Caudate nucleus (tissue), 63 donors: ENCODE measurements at places on chromosomes 3 and 15.

GRCh38 chr3:48504051-48504946, at the start of gene SHISA5:
SHISA5 (minus strand) TSS chr3:48504174; CDS start chr3:48504094, 80 bp downstream.
- DNase-seq, result peak; percentile 38

GRCh38 chr3:190444006-190444405, 5.7 kb downstream of the TMEM207 start:
- DNase-seq, result no peak

DNA sequence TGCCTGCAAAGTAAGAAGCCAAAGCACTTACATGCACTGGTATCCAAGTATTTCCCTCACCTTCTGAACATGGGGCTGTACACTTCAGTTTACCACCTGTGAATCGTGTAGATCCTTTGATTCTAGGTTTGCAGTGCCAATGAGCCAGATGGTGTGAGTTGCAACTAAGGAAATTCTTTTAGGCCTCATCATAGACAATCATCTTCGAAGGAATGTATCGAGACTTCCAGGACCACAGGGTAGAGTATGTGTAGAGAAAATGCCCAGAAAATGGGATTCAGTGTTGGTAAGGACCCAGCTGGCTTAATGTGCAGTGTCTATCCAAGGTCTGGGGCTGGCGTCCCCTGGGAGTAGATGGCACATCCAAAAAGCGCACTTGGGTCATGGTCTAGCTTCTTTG, 323.2 kb upstream of the TPM1 start:
- no peak for DNase-seq

DNA sequence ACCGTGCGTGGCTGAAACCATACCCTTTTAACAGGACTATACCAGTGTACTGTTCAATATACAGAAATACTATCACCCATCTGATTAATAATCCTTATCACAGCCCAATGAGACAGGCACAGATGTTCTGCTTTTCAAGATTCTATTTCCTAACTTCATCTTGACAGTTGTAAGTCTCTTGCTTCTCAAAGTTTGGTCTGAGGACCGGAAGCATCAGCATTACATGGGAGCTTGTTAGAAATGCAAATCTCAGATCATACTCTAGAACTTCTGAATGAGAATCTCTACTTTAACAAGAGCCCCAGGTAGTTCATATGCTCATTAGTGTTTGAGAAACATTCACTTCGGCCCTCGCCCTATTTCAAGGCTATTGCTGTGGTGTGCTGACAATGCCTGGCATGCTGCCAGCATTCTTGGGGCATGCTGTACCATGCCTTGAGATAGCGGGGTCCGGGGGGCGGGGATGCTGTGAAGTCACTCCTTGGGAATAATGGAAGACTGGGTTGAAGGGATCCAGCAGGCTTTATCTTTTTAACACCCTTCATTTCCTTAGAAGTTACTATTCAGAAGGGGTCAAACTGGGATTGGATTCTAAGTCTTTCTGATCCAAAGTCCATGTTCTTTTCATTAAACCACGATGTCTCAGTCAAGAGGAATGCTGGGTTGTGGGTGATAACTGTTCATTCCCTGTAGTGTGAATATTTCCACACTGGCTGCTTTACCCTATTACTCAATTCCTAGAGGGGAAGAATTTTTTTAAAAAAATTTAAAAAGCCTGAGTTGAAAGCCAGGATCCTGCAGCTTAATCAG, 194.7 kb downstream of the LPP start:
- DNase-seq, result no peak

DNA sequence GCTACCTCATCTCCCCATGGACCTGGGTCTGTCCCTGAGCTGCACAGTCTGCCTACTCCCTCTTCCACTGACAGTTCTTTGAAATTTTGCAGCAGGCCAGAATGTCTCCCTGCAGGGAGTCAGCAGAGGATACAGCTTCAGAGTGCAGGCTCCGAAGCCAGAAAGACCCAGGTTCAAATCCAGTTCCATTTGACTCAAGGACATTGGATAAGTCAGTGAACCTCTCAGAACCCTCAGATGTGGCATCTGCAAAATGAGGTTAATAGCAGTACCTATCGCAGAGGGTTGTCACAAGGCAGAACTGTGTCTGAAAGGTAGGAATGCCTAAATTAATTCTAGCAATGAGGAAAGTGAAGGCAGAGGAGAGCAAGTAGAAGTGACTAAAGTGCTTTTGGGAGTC, 244.4 kb upstream of the TRIM42 start:
- DNase-seq, result no peak
